GM23338 (cell line): ENCODE measurements at places on chromosomes 11 and 22. TPM values are rescaled to one million over a fixed set of nuclear protein-coding genes. Genes with fewer than 3 reads are reported as not detected.
A peak's percentile ranks its signal among the peaks of the same experiment; 100 is the strongest.

DNA sequence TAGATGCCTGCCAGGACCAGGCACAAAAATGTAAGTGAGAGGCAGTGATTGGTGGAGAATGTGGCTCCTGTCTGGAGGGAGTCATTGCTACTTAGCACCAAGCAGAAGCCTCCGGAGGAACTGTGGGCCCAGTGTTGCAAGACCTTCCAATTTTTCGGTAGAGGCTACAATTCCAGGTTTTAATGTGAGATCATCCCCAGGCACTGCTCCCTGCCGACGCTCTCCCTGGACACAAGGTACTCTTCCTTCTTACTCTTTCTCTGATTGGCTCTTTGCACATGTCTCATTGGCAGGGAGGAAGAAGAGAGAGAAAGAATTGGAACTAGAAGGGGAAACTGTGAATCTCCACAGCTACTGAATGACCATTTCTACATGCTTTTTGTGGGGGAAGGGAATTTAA is 53.7 kb upstream of the EP300 start:
- H3K27ac ChIP-seq: no peak overlapping the region
- H3K36me3 ChIP-seq: no peaks in the 10 kb centered on the region
- no peaks in the 10 kb centered on the region for H3K27me3 ChIP-seq
- DNase-seq: no peak

GRCh38 chr22:32411402-32411801 is 645 bp downstream of the RTCB start:
- DNase-seq: peak; percentile 50
- H3K27me3 ChIP-seq: no peaks in the 10 kb centered on the region; the same call in 1 of the 2 replicates
- H3K4me1 ChIP-seq: peaks cover 6% of the 10 kb centered on the region; the same call in 1 of the 2 replicates
- H3K4me3 ChIP-seq: peak overlapping the region; percentile 73

GRCh38 chr11:79922641-79923040 is 481.8 kb upstream of the TENM4 start:
- no peak overlapping the region for H3K4me3 ChIP-seq
- H3K27ac ChIP-seq: no peak overlapping the region
- H3K36me3 ChIP-seq: no peaks in the 10 kb centered on the region
- H3K4me1 ChIP-seq: no peaks in the 10 kb centered on the region

Gene RBMXL2
- 0.17 TPM in 1 of 2 replicates, not detected in the other for total RNA-seq

DNA sequence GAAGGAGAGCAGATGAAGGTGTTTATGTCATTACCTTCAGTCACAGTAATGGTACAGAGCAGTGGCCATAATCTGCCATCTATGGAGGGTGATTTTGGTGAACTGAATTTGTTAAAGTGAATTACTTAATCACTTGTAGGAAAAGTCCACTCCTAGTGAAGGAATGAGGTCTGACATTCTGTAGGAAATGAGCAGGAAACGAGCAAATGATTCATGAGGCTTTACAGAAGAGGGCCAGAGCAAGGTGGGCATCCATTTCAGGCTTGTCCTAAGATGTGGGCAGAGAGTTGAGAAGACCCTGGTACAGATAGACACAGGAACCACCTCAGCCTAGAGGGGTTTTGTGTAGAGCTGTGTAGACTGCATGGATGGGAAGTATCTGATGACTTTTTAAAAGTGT is 6.0 kb upstream of the SGSM3 start:
- no peak overlapping the region for H3K4me3 ChIP-seq
- peaks cover 85% of the 10 kb centered on the region for H3K36me3 ChIP-seq
- H3K27ac ChIP-seq: no peak overlapping the region
- H3K27me3 ChIP-seq: no peaks in the 10 kb centered on the region

- peaks cover 8% of the 10 kb centered on the region for H3K27me3 ChIP-seq
- no peak for DNase-seq
- no peak overlapping the region for H3K4me3 ChIP-seq
- peaks cover 12% of the 10 kb centered on the region for H3K36me3 ChIP-seq
These were observed 1.9 kb upstream of the C22orf39 start for GRCh38 chr22:19449422-19449767.

GRCh38 chr22:22761963-22762772 is 117.8 kb downstream of the GGTLC2 start:
- no peak for DNase-seq
- no peak overlapping the region for H3K4me3 ChIP-seq
- H3K4me1 ChIP-seq: no peaks in the 10 kb centered on the region
- H3K27ac ChIP-seq: no peak overlapping the region
- no peaks in the 10 kb centered on the region for H3K36me3 ChIP-seq

- H3K27ac ChIP-seq: no peak overlapping the region
- H3K36me3 ChIP-seq: no peaks in the 10 kb centered on the region
These were observed 43.2 kb downstream of the NEU3 start for GRCh38 chr11:75031771-75032549.

Gene CENPM
- 40.0 and 61.6 TPM in 2 replicates for total RNA-seq

- H3K4me3 ChIP-seq: no peak overlapping the region
- DNase-seq: no peak
- H3K36me3 ChIP-seq: 0 out of 2 replicates have a peak, but pooled peaks cover 3% of the 10 kb centered on the region
- peak overlapping the region; percentile 21; the same call in 1 of the 2 replicates for H3K27ac ChIP-seq
These were observed 6.1 kb downstream of the MAPK1 start for GRCh38 chr22:21861264-21861848.

Gene FXYD2
- total RNA-seq: 0.12 and 0.59 TPM in 2 replicates

DNA sequence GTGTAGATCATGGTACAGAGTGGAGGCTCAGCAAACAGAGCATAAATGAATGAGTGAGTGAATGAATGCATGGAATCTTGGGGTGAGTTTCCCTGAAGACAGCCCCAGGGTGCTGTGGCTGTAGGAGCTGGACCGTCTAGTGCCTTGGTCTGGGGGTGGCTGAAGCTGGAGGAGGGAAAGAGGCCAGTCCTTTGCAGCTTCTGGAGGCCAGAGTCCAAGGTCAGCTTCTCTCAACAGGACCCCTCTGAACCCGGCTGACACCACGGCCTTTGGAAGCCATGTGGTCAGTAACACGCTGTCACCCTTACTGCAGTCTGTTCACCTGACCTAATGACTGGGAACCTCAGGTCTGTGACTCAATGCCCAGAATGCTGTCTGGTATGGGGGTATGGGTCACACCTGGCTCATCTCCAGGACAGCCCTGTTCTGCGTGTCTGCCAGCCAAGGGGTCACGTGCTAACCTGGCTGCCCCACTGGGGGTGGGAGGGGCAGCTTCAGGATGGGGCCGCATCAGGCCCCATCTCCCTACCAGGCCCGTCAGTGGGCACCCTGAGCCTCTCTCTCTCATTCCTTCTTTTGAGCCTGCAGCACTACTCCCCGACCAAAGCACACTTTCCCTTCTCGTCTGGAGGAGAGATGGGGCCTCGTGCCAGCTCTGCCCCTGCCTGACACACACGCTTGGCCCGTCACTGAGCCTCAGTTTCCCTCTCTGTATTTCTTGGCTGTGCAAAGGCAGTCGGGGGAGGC is 24.1 kb upstream of the CHKA start:
- no peaks in the 10 kb centered on the region for H3K4me1 ChIP-seq
- H3K4me3 ChIP-seq: no peak overlapping the region
- no peaks in the 10 kb centered on the region for H3K27me3 ChIP-seq
- no peak for DNase-seq
- no peaks in the 10 kb centered on the region for H3K36me3 ChIP-seq
- H3K27ac ChIP-seq: no peak overlapping the region

Gene APOA5
- 0.16 and 0.35 TPM in 2 replicates for total RNA-seq

- no peaks in the 10 kb centered on the region for H3K27me3 ChIP-seq
- H3K36me3 ChIP-seq: no peaks in the 10 kb centered on the region
- no peaks in the 10 kb centered on the region for H3K4me1 ChIP-seq
- H3K4me3 ChIP-seq: no peak overlapping the region
These were observed 744.7 kb upstream of the CCDC179 start for GRCh38 chr11:23604966-23605365.

- DNase-seq: no peak
- H3K27ac ChIP-seq: no peak overlapping the region
These were observed 4.4 kb downstream of the KCNJ5 start for GRCh38 chr11:128895526-128895925.

DNA sequence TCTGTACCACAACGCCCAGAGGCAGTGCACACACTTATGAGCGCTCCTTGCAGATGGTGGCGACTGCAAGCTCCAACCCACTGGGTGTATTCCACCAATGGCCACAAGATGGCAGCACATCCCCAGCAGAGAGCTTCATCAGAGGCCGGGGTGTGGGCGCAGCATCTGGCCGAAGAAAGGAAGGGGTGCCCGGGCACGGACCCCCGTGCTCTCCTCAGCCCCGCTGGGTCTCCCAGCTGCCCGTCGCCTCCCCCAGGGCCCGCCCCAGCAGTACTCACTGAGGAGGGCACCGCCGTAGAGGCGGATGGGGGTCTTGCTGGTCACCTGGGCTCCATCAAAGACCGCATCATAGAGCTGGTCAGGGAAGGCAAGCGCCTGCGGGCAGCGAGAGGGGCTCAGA is 14.2 kb downstream of the TP53I11 start:
- peak; percentile 90 for DNase-seq
- H3K27me3 ChIP-seq: no peaks in the 10 kb centered on the region
- H3K36me3 ChIP-seq: no peaks in the 10 kb centered on the region
- H3K27ac ChIP-seq: no peak overlapping the region
- H3K4me3 ChIP-seq: peak overlapping the region; percentile 45; the same call in 1 of the 2 replicates

DNA sequence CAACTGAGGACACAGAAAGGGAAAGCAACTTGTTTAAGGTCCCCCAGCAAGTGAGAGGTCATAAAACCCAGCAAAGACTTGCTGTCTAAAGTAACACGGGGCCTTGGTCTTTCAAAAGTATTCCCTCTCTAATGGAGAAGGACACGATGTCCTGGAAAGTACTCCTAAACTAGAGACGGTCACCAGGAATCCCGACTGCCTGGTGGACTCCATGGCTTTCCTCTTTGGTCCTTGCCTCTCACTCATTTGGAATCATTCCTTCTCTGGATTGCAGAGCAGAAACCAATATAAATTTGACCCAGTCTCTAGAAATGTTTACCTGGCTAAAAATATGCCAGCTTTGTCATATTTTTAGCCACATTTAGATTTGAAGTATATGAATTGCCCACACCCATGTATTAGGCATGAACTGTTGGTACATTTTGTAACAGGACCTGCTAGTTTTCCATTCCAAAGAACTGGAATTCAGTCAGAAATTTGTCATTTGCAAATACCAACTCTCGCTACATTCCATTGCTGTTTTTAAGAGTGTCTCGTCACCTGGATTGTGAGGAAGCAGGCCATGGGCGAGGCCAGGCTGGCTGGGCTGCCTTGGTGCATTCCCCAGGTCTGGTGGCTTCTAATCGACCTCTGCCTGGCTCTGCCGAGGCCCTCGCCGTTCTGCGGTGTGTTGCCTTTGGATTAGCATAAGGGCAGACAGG is 12.9 kb downstream of the NAV2 start:
- H3K27ac ChIP-seq: no peak overlapping the region
- H3K4me3 ChIP-seq: no peak overlapping the region
- H3K36me3 ChIP-seq: no peaks in the 10 kb centered on the region
- H3K27me3 ChIP-seq: no peaks in the 10 kb centered on the region
- H3K4me1 ChIP-seq: no peaks in the 10 kb centered on the region

Gene LIPT2
- total RNA-seq: 16.9 and 19.5 TPM in 2 replicates

DNA sequence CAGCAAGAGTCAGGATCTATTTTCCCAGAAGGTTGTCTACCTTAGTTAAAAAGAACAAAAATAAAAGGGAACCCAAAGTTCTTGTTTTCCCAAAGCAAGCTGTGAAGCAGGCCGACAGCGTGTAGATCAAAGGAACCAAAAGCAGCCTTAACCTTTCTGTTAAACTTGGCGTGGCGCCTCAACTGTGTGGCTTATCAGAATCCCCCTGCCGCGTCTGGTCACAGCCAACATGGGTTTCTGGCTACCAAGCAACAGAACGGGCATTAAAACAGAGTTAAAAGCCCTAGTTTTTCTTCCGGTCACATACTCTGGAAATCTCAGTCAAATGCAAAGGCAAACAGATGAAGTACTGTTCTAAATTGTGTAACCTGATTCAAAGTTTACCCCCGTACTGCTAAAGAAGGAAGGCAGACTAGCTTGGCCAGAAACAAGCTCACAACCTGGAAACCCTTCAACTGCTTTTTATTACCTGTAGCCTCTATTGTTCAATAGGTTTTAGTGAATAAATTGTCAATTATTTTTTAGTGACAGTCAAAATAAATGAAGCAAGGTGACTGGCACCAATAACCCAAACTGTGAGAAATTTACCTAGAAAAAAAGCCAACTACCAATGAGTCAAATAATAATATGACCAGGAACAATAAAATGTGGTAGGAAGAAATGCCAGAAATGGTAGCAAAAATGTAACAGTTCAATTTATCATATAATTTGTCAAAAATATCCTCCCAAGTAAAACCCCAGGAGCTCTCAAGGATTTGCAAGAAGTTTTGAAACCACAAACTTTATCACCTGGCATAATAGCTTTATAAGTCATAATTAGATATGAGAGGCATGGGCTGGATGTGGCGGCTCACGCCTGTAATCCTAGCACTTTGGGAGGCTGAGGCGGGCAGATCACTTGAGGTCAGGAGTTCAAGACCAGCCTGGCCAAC is 21.4 kb downstream of the CHKA start:
- H3K4me1 ChIP-seq: peaks cover 3% of the 10 kb centered on the region
- H3K36me3 ChIP-seq: no peaks in the 10 kb centered on the region; the same call in 1 of the 2 replicates
- peak; percentile 26 for DNase-seq

DNA sequence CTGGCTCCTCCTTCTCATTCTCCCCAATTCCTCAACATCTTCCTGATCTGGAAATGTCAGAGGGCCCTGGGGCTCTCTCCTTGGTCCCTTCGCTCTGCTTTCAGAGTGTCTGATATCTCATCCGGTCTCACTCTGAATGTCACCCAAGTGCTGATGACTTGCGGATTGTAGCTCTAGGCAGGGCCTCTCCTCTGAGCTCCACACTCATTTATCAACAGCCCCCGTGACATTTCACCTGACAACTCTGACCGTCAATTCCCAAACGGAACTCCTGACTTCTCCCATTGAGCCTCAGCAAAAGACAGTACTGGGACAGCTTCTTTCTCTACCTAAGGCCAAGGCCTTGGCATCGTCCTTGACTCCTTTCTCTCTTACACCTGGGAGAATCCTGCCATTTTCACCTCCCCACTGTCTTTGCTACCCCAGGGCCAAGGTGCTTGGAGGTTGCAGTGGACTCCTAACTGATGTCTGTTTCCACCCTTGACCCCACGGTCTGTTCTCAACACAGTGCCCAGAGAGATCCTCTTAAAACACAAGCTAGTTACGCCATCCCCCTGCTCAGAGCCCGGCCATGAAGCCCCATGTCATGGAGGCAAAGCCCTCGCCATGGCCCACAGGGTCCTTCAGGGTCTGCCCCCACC is 57.5 kb upstream of the THY1 start:
- DNase-seq: no peak
- no peaks in the 10 kb centered on the region for H3K36me3 ChIP-seq
- H3K4me1 ChIP-seq: no peaks in the 10 kb centered on the region; the same call in 1 of the 2 replicates
